ENCODE measurements at places on chromosomes 5 and 9.

DNA sequence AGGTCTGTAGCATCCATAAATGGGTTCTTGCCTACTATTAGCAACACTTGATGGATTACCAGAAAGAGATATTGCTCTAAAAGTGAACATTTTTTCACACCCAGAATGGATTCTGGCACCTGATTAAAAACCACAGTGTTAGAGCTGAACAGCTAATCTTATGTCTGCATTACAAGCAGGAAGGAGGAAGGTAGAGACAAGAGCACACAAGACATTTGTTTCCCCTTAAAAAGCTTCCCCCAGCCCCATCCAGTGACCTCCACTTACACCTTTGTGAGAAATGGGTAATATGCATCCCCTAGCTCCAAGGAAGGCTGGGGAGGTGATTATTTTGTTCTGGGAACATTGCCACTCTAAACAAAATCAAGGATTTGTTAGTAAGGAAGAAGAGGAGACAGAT is 12.0 kb upstream of the TRIM36 start:
- no peak for DNase-seq

- DNase-seq, result no peak
Measured at GRCh38 chr9:77882294-77882693, 149.3 kb downstream of the GNAQ start.

DNA sequence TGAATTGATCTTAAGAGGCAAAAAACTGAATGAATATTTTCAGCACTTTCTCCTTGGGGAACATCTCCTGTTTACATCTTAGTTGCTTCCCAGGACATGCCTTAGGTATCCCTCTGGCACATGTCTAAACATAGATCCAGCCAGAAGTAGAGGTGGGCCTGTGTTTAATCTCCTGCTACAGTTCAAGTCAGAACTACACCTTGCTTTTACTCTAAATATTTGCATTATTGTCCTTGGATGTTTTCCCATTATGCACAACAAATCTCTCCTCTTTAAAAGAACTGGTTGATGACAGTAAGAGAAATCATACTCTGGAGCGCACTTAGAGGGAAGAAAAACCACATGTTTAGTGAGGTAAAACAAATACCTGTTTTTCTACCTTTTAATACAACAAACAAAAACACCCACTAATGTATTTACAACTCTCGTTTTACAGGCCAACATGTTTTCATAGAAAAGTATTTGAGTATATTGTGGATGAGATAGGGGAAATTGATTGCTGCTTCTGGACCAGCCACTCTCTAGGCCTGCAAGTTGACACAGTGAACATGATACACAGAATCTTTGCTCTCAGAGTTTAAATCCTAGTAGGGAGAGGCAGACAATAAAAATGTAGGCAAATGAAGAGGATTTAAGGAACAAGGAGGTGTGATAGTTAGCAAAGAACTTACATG is 32.3 kb downstream of the TNFAIP8 start:
- no peak for DNase-seq

GRCh38 chr5:143402553-143403333 is 743 bp downstream of the NR3C1 start:
- DNase-seq, result peak; percentile 35

DNA sequence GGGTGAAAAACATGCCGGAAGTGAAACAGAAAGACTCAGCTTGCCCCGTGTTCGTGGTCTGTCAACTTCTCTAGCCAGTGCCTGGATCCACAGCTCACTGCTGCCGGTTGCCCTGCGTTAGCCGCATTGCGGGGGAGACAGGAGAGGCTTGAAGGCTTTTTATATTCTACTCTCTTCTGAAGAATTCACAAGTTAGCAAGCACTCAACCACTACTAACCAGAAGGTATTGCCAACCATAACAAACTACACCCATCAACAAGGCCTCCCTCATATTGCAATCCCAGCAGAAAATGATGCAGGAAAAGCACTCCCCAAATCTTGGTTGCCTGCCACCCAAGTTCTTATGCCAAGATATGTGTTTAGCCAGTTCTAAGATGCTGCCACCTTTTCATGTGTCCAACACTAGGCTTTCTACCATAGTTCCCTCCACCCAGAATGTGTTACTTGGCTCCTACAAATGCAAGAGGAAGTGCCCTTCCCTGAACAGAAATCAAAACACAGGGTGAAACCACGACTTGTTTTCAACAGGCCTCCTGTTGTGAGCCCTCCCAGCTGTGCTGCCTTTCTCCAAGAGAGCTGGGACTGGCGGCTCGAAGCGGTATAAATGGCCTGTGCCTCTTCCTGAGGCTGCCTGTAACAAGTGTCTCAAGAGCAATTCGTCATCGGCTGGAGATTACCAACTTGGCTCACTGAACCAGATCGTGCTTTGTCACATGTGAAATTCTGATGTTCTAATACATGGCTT is 129.0 kb downstream of the SNX18 start:
- peak; percentile 18 for DNase-seq

- no peak for DNase-seq
Measured at GRCh38 chr5:96812851-96813250, 5.1 kb upstream of the ERAP1 start.

DNA sequence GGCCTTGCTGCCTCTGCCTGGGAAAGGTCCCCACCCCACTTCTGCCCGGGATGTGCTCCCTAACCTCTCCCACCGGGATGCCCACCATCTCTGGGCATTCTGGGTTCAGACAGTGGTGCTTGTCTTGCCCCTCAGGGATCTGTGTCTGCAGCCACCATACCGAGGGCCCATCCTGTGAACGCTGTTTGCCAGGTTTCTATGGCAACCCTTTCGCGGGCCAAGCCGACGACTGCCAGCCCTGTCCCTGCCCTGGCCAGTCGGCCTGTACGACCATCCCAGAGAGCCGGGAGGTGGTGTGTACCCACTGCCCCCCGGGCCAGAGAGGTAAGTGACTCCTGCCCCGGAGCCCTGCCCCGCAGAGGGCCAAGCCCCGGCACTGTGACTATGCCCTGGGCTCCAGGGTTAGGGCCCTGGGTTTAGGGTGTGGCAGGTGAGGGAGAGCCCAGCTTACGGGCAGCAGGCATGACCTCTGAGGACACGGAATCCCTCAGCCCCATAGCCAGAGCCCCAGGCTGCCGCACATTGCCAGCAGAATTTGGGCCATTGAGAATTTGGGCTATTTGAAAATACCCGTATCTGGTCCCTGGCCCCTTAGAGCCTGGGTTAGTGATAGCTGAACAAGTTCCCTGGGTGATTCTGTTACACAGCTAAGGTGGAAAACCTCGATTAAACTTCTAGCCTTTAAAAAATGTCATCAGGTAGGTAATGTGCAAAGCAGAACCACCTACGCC is 35.3 kb upstream of the AIF1L start:
- no peak for DNase-seq

- no peak for DNase-seq
Measured at GRCh38 chr5:81787474-81788242, 36.8 kb upstream of the SSBP2 start.

- DNase-seq, result no peak
Measured at GRCh38 chr9:5453004-5453403, 2.7 kb downstream of the CD274 start.

DNA sequence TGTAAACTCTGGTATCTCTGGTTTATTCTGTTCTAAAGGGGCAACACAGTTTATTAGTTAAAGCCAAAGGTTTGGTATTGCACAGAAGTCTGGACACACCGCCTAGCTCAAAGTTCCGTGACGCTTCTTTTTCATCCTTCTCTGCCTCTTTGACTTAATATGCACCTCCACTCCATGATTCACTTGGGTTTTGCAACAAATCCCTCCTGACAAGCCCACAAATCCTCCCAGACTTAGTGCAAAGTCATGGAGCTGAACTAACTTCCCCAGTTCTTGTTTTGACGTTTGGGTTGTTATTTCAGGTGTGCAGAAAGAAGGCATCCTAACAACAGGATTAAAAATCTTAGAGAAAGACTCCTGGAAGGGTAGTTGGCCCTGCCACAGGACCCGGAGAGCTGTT is 441.6 kb upstream of the DMAC1 start:
- DNase-seq, result no peak

- DNase-seq, result peak; percentile 7
Measured at GRCh38 chr5:35129921-35130485, 82.3 kb upstream of the AGXT2 start.

DNA sequence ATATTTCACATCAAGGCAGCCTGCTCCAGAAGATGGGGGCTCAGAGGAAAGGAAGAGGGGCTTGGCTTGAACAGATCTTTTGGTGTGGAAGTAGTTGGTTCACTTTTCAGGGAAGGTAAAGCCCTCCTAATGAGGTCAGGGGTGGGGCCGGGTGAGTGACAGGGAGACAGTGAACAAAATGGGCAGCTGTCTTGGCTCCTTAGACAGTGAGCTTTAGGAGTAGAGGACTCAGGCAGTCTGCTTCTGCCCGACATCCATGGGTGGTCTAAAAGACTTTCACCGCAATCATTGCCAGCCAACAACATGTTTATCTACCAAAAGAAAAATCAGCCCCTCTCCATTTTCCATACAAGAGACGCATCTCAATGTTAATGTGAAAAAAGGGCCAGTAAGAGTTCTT is 241.0 kb downstream of the EBF1 start:
- DNase-seq, result no peak

DNA sequence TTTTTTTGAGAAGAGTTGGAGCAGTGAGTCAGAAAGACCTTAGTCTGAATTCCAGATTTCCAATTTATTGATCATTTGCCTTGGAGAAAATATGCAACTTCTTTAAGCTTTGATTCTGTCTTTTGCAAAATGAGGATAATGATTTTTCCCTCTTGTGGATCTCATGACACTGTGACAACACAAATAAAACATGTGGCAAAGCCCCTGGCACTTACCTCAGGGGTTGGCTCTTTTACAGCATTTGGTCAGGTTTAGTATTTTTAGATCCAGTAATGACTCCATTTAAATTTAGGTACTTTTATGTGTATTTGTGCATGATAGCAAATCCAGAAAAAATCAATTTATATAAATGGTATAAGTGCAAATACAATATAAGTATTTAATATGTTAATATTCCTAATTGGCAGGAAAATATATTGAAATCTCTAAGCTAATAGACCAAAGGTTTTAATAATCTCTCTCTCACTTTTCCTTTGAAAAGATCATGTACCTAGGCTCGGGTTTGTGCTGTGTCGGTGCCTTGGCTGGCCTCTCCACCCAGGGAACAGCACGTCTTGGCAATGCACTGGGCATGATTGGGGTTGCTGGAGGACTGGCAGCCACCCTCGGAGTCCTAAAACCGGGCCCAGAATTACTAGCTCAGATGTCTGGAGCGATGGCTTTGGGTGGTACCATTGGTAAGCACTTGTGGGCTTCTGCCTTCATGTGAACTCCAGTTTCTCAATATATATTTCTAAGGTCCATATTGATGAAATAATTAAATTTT is 49.7 kb downstream of the NNT start:
- DNase-seq, result no peak

DNA sequence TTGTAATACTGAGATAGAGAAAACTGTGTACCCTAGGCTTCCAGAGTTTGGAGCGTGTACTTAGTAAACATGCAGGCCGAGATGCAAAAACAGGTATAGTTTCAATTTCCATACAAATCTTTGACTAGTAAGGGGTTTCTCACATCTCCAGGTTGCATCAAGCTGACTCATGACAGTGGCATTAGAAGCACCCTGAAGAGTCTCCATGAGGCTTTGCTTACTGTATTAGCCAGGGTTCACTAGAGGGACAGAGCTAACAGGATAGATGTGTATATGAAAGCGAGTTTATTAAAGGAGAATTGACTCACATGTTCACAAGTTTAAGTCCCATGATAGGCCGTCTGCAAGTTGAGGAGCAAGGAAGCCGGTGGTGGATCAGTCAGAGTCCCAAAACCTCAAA is 275.3 kb upstream of the CDH6 start:
- DNase-seq, result no peak

GRCh38 chr5:43221502-43221901 is 29.5 kb downstream of the NIM1K start:
- DNase-seq, result no peak

GRCh38 chr5:146606893-146607292 is 90.9 kb upstream of the GPR151 start:
- no peak for DNase-seq

- DNase-seq, result no peak
Measured at GRCh38 chr5:110356677-110357076, 369.8 kb downstream of the TMEM232 start.

DNA sequence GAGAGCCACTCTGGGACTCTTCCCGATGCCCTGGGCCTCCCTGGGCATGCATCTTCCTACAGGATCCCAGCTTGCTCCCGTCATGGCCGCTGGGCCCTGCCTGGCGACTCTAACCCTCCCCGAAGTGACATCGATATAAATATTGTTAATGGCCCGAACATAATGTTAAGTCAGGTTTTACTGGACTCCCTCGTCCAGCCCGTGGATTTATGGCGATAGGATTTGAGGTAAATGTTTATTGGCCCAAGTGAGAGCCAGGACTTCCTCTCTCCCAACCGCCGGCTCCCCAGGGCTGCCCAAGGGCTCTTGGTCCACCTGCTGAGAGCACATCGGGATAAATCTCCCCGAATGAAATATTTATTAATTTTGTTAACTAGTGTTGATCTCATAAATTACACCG is 246.3 kb downstream of the PBX3 start:
- no peak for DNase-seq

DNA sequence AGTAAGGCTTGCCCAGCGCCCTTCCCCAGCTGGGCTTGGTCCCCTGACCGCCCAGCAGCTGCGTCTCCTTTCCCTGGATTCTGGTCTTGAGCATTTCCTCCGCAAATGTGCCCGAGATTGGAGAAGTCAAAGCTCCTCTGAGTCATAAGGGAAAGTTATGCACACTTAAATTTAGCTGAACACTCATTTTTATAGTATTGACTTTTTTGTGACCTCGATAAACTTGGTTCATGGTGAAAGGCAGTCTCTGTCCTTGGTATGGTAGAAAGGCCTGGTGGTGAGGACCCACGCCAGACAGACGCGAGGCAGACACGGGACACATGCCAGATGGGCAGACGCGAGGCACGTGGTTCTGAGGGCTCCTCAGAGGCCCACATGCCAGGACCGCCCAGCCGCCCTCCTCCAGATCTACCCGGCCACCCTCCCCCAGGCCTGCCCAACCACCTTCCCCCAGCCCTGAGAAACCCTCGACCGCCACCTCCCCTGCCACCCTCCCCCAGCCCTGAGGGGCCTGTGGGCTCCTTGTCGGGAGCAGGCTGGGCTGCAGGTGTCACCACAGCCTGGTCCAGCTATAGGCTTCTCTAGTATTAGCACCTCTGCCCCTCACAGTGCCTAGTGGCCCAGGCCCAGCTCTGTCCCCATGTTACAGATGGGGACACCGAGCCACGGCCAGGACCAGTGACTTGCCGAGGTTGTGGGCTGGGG is 60.9 kb upstream of the CACNA1B start:
- no peak for DNase-seq

GRCh38 chr5:168885324-168886120 is 306.4 kb upstream of the PANK3 start:
- DNase-seq, result no peak

GRCh38 chr5:150155258-150156026 is at the start of gene PDGFRB:
PDGFRB (minus strand) TSS chr5:150155845; CDS start chr5:150137047, 18,798 bp downstream.
- no peak for DNase-seq

GRCh38 chr5:56900858-56901578 is 8.4 kb upstream of the SETD9 start:
- DNase-seq, result no peak

- DNase-seq, result no peak
Measured at GRCh38 chr5:72363166-72363802, 43.1 kb downstream of the PTCD2 start.

All from activated T-helper 1 cell treated with anti-CD3 and anti-CD28 coated beads, Interleukin-2, amount 50 U/mL, for 16 hours (primary cell).